ENCODE measurements at places on chromosomes 13 and 19.

DNA sequence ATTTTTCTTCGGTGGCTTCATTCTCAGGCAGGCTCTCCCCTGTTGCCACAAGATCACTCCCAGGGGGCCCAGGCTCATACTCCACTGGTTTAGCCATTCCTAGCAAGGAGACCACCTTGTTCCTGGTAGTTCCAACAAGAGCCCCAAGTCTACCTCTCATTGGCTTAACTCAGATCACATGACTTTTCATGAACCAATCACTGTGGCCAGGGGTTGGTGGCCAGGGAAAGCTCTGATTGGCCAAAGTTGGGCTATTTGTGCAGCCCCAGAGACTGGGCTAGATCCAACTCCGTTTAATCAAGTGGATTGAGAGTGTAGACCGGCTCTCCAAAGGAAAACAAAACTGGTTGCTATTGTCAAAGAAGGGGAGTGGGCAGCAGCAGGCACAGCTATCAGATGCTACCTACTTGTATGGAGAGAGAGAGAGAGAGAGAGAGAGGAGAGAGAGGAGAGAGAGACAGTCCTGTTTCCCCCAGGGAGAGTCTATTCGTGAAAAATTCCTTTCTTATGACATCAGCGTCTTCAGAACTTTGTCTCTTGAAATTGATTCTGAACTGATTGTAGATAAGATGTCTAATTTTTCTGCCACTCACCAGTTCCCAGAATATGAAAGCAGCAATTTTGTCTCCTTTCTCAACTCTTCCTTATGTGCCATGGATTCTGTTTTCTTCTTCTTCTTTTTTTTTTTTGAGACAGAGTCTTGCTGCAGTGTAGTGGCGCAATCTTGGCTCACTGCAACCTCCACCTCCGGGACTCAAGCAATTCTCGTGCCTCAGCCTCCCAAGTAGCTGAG is 5.9 kb downstream of the CEACAM19 start:
- DNase-seq = no peak

DNA sequence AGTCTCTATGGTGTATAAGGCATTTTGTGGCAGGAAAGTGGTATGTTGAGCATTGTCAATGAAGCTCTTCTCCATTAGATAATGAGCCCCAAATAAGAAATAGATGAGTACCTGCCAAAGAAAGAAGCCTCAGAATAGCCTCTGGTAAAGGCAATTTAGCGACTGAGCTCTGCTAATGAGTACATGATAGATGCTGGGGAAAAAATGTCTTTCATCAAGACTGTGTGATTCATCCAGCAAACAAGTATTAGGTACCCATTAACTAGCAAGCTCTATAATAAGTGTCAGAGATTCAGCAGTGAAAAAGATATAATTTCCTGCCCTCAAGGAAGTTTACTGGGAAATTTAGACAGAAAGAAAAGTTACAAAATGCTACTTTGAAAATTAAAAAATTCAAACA is 294.6 kb downstream of the ITGBL1 start:
- no peak for DNase-seq

GRCh38 chr13:25241007-25241406 is 46.3 kb downstream of the MTMR6 start:
- DNase-seq = no peak

GRCh38 chr13:96684469-96684868 is 309.8 kb downstream of the OXGR1 start:
- DNase-seq = no peak

- no peak for DNase-seq
Observed at GRCh38 chr19:46823049-46823448, 27.6 kb downstream of the AP2S1 start.

DNA sequence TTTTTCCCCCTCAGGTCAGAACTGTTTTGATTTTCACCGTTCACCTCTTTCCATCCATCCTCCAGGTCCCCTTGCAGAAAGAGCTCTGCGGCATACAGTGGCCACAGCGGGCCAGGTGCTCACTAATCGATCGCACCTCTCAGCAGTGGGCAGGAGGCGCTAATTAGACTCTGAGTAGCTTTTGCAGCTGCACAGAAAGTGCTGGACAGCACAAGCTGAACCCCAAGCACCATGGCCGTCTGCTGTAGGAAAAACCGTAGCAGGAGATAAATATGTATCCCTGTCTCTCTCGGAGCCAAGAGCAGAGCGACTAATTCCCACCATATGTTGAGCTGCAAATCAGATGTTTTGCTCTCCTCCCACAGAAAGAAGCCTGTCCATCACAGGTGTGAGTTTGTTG is 54.4 kb downstream of the PEX11G start:
- no peak for DNase-seq

GRCh38 chr13:39676315-39676876 is 20.9 kb downstream of the COG6 start:
- DNase-seq = no peak

- no peak for DNase-seq
Observed at GRCh38 chr13:101880581-101880980, 428.1 kb downstream of the ITGBL1 start.

GRCh38 chr19:275958-276646 is 15.1 kb downstream of the PLPP2 start:
- no peak for DNase-seq

GRCh38 chr19:49635530-49636232 is 4.3 kb downstream of the RRAS start:
- DNase-seq = no peak

DNA sequence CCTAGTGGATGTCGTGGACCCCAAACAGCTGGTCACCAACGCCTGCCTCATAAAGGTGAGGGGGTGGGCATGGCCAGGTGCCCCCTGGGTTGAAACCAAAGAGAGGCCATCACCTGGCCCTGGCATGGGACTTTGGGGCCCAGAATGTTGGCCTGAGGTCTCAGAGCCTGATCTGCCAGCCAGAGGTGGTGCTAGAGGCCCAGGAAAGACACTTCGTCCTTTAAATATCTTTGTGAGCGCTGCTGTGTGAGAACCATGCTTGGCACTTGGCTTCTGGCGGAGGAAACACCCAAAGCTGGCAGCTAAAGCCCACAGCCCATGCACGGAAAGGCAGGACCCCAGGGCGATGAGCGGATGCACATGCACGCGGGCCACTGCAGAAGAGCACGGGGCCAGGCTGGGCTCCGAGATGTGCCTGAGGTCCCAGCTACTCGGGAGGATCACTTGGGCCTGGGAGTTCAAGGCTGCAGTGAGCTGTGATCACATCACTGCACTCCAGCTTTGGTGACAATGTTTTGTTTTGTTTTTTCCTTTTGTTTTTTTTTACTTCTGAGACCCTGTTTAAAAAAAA is 4.3 kb upstream of the ADM5 start:
- no peak for DNase-seq

GRCh38 chr13:40564342-40565001 is 102.0 kb downstream of the FOXO1 start:
- no peak for DNase-seq

DNA sequence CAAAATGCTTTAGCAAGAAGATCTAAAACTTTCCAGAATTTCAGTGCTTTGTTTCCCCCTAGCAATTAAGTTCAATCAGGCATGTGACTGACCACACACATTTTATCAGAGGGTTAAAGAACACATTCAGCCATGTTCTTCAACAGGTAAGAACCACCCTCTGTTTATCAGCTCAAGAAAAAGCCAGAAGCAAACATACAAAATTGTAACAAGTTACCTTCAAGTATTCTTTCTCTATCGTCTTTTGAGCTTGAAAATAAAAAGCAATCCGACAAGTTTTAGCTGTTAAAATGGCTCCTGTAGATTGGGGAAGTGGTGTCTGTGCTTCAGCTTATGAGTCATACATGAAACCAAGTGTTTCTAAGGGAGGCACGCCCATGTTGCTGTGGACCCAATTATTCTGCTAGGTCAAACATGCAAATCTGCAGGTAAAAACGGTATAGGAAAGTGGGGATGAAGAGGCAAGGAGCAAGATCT is at the start of gene ELF1:
ELF1 (minus strand) TSS at position 306 of the 477 bp plus-strand sequence. CDS start 37,262 bp downstream, outside the sequence.
- DNase-seq = no peak

DNA sequence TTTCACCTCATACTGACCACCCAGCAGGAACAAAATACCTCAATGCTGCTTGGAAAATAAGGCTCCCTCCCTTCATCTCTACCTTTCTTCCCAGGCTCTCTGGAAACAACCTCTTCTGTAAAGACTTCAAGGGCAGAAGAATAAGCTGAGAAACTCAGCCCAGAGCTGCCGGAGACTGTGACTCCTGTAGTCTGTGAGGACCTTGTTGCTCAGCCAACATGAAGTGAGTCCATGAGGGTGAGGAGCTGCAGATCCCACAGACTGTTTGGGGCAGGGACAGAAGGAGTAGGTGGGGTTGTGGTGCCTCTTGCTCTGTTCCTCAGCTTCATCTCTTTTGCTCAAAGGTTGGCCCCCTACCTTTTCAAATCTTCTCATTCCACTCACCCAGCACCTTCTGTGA is 7.8 kb downstream of the LILRA5 start:
- DNase-seq = no peak

GRCh38 chr19:51181377-51181912 is 39.3 kb downstream of the SIGLEC7 start:
- DNase-seq = no peak

DNA sequence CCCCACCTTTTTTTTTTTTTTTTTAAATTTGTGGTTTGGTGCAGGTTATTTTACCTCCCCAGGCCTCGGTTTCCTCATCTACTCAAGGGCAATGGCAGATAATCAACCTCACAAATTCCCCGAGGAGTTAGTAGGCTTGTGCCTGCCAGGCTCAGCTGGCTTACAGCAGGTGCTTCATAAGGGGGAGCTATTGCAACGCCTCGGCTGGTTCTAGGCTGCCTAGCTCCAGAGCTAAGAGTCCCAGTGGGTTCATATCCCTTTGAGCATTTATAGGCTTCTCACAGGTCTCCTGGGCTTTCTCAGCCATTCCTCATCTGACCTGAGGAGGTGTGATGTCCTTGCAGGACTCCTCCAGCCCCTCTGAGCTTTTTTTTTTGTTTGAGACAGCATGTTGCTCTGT is 10.6 kb downstream of the BCKDHA start:
- no peak for DNase-seq

- no peak for DNase-seq
Observed at GRCh38 chr19:24040621-24041020, 46.4 kb upstream of the ZNF254 start.

GRCh38 chr13:94947392-94947791 is 235.0 kb upstream of the SOX21 start:
- DNase-seq = no peak

DNA sequence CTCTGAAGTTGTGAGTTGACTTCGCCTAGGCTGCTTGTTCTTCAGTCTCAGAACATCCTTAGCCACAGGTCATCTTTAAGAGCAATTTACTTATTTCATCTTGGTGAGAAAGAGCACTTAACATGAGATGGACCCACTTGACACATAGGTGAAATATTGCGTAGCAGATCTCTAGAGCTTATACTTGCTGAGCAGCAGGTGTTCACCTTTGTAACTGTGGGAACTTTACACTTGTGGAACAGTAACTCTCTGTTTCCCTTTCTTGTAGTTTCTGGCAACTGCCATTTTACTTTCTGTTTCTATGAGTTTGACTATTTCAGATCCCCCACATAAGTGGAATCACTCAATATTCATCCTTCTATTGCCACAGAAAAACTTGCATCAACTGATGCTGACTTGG is 95.7 kb downstream of the SLC10A2 start:
- DNase-seq = no peak

- no peak for DNase-seq
Observed at GRCh38 chr13:81017513-81018152, 676.7 kb upstream of the SPRY2 start.

DNA sequence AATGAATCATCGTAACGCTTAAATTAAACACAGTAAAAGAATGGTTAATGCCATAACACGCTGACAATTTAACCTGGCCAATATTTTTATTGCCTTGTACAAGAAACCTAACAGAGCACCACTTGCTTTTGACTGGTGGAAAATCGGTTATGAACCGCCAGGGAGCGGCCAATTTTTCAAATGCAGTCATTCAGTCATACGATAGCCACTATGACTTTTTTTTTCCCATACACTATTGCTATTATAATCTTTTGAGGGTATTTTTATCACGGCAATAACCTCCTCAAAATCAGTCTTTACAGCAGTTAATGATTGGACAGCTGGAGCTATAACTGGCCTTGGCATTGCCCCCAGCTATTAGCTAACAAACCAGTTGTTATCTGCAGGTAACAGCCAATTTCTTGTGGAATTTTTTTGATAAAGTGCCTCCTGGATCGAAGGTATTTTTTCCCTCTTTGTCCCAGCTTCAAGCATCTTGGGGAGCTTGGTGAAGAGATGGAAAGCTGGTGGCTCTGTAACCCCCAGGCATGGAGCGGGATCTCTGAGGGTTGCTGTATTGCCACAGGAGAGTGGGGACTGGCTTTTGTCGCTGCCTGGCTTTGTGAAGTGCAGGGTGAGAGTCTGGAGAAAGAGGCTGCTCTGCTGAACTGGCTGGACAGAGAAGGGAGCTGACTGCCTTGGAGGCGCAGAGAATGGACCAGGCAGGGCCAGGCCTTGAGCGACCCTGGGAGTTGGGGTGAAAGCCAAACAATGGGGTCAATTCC is 198.4 kb upstream of the ZNF536 start:
- no peak for DNase-seq

- no peak for DNase-seq
Observed at GRCh38 chr13:51235186-51235585, 13.0 kb downstream of the FAM124A start.

GRCh38 chr19:15014579-15014978 is 34.7 kb upstream of the CASP14 start:
- DNase-seq = no peak
